ENCODE measurements at places on chromosomes 16 and 17.
A peak's percentile ranks its signal among the peaks of the same experiment; 100 is the strongest.

GRCh38 chr17:41695134-41695661 lies 6.5 kb downstream of the EIF1 start:
- DNase-seq = no peak

GRCh38 chr17:72053036-72053435 lies 67.8 kb upstream of the SOX9 start:
- no peak for DNase-seq

DNA sequence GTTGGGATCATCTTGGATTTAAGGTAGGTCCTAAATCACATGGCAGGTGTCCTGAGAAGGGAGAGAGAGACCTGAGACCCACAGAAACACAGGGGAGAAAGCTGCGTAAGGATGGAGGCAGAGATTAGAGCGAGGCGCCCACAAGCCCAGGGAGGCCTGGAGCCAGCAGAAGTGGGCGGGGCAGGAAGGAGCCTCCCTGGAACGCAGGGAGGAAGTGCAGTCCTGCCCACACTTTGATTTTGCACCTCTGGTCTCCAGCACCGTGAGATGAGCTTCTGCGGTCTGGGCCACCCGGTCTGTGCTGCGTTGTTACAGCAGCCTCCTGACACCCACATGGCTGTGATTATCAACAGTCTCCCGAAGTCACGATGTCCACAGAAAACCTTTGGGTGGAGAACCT lies 6.4 kb downstream of the DNASE1L2 start:
- DNase-seq = no peak

DNA sequence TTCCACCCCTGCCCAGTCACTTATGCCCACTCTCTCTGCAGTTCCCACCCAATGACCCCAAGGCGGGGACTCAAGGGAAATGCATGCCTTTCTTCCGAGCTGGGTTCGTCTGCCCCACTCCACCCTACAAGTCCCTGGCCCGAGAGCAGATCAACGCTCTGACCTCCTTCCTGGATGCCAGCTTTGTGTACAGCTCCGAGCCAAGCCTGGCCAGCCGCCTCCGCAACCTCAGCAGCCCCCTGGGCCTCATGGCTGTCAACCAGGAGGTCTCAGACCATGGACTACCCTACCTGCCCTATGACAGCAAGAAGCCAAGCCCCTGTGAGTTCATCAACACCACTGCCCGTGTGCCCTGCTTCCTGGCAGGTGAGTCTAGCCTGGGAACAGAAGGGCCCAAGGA lies 13.8 kb downstream of the LPO start:
- no peak for DNase-seq

DNA sequence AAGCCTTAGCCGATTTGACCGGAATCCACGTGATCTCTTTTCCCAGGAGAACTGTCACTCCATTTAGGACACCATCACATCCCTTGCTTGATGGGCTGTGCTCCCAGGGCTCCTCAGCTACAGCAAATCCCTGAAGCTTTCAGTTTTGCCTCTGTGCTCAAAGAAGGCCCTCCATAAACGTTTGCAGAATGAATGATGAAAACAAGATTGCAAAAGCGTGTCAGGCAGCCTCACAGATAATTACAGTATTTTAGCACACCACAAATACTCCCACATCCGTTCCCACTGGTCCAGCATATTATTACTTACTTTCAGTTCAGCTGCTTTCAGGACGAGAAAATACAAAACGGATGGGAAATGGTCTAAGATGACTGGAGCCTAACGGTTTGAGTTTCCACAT lies 84.6 kb downstream of the USP31 start:
- no peak for DNase-seq

DNA sequence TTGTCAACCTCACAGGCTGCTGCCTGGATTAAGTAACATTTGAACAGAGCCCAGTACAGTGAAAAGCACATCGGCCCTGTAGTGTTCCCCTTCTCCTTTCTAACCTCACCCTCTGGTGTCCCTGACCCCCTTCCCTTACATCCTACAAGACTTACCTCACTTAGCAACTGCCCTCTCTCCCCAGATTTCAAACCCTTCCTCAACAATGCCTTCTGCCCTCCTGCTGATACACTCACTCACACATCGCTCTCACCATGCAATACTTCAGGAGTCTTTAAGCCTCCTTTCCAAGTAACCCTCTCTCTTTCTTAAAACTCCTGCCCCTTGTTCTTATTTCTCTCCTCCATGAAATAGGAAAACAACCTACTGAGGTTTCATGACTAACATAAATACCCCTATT lies 17.8 kb downstream of the ZZEF1 start:
- no peak for DNase-seq

GRCh38 chr17:41966463-41967140 lies at the start of gene CNP:
CNP (plus strand) TSS chr17:41966795; CDS start chr17:41966885, 90 bp downstream.
- peak; percentile 85 for DNase-seq

GRCh38 chr17:68963958-68964357 lies 8.8 kb upstream of the ABCA8 start:
- DNase-seq = no peak

- DNase-seq = no peak
Measured at GRCh38 chr16:2698965-2699750, 16.8 kb downstream of the KCTD5 start.

GRCh38 chr16:8878523-8878911 lies 3.6 kb upstream of the LITAFD start:
- no peak for DNase-seq
